ENCODE measurements at places on chromosomes 5 and 9. TPM values are rescaled to one million over a fixed set of nuclear protein-coding genes. Genes with fewer than 3 reads are reported as not detected.

The PTGDS gene
- 59.8 TPM for polyA plus RNA-seq

The SLC6A19 gene
- 0.24 TPM for polyA plus RNA-seq

The ANKRD31 gene
- 0.52 TPM for polyA plus RNA-seq

The CATSPER3 gene
- 1.4 TPM for polyA plus RNA-seq

The TRIM36 gene
- polyA plus RNA-seq, result 1.2 TPM

The SPEF2 gene
- 34.2 TPM for polyA plus RNA-seq

The TAF1L gene
- polyA plus RNA-seq, result 0.04 TPM

The GABRP gene
- 0.76 TPM for polyA plus RNA-seq

The CER1 gene
- polyA plus RNA-seq, result 0.22 TPM

The SLC36A2 gene
- polyA plus RNA-seq, result 0.09 TPM

The CCL27 gene
- polyA plus RNA-seq, result 1.6 TPM

The SH3PXD2B gene
- 41.0 TPM for polyA plus RNA-seq

The F2RL1 gene
- 10.5 TPM for polyA plus RNA-seq

The DMAC1 gene
- 65.0 TPM for polyA plus RNA-seq

The LURAP1L gene
- polyA plus RNA-seq, result 58.7 TPM

The PRR16 gene
- polyA plus RNA-seq, result 11.4 TPM

The HIGD2A gene
- polyA plus RNA-seq, result 102 TPM

The LECT2 gene
- polyA plus RNA-seq, result 0.69 TPM

The EIF4E1B gene
- polyA plus RNA-seq, result not detected

The BHMT2 gene
- 2.1 TPM for polyA plus RNA-seq
